ENCODE measurements at places on chromosomes 3 and 15.

DNA sequence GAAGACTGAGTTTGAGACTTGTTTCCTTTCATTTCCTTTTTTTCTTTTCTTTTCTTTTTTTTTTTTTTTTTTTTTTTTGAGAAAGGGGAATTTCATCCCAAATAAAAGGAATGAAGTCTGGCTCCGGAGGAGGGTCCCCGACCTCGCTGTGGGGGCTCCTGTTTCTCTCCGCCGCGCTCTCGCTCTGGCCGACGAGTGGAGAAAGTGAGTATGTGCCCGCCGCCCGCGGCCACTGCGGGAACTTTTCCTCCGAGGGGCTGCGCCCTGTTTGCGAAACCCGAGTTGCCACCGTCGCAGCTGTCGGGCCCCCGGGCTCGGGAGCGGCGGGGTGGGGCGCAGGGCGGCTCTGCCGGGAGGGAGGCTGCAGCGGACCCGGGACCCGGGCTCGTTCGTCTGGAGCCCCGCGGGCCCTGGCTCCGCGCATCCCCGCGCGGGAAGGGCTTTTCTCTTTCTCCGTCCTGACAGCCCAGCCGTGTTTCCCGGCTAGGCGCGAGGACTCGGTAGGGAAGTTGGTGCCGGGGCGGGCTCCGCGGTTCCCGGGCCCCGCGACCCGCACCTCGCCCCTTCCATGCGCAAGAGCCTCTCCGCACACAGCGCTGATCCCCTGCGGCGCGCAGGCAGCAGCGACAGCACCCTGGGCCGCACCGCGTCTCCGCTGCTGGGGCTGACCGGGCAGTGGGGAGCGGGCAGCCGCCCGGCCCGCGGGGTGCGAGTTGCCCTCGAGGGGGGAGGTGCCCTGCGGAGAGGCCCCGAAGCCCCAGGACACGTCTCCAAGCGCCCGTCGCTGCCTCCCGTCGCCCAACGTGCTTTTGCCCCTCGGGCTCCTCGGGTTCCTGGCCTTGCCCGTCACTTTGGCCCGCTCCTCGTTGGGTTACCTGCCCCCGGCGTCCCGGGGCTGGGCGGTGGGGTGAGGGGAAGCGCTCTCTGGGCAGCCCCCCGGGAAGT is 1.4 kb downstream of the IGF1R start:
- peak; percentile 38 for DNase-seq

- no peak for DNase-seq
Measured at GRCh38 chr15:53576841-53577240, 182.6 kb downstream of the WDR72 start.

GRCh38 chr3:98644168-98644567 is 50.8 kb upstream of the CPOX start:
- no peak for DNase-seq

DNA sequence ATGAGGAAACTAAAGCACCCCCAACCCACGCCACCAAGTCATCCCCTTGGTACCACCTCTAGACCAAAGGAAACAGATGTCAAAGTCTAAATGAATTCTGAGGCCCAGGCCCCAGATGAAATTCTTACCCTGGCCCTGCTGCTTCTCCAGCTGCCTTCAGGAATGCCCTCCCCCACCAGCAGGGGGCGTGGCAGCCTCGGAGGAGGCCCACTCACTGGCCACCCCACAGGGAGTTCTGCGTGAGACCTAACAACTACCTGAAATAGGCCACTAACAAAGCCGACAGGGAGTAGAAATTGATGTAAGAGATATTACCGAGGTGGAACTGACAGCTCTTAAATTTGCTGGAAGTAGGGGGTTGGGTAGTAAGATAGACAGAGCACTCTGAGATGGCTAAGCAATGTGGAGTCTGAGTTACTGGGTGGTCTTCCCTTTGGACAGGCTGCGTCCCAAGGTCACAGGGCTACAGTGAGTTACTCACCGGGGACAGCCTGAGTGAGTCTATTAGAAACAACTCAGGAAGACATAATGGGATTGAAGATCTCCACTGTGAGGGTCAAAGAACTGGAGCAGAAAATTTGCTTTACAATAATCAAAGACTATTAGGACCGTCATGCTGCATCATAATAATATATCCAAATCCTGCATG is 240.7 kb downstream of the SHOX2 start:
- DNase-seq = peak; percentile 16

GRCh38 chr3:138717348-138717747 is 108.8 kb downstream of the FAIM start:
- no peak for DNase-seq

GRCh38 chr3:58317811-58318210 is 11.5 kb downstream of the HTD2 start:
- no peak for DNase-seq

GRCh38 chr3:6862041-6862879 is 1.3 kb downstream of the GRM7 start:
- DNase-seq = no peak

- DNase-seq = no peak
Measured at GRCh38 chr3:194161131-194162045, 25.4 kb downstream of the HES1 start.

- DNase-seq = no peak
Measured at GRCh38 chr3:9787714-9788113, 4.6 kb downstream of the TADA3 start.

GRCh38 chr15:47872869-47873432 is 155.6 kb downstream of the SEMA6D start:
- no peak for DNase-seq

DNA sequence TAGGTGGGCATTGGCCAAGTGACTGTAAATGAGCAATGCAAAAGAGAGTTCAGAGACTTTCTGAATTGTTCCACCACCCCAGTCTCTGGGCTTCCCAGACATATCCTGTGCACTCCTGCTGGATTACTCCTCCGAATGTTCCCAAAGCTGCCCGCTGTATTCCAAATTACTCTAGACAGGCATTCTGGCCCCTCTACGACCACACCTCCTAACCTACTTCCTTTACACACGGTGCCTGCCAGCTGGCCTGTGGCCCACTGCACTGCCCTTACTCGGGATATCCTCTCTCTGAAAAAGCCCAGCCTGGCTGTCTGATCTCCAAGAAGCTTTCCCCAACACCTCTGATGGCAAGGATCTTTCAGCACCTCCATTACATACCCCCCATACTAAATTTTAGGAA is 66.6 kb downstream of the DUT start:
- DNase-seq = no peak

DNA sequence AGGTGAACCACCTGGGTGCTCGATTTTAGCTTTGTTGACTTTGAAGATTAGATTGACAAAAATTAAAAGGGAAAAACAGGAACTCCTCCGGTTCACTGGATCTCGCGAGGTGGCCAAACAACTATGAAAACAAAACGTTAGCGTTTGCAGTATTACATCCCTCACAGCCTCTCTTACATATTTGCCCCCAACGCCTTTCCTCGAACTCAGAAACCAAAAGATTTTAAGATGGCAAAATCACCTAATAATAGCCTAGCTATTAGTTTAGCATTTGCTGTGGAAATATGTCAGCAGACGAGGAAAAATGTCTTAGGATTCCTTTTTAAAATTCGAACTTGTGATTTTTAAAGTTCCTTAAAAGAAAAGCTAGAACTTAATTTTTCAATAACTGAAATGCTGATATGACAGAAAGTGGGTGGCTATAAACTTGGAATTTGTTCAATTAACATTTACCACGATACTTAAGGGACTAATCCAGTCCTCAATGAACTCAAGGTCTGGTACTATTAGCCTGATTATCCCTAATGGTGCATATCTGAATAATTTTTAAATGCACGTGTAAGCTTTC is 491 bp upstream of the SENP7 start:
- DNase-seq = no peak

DNA sequence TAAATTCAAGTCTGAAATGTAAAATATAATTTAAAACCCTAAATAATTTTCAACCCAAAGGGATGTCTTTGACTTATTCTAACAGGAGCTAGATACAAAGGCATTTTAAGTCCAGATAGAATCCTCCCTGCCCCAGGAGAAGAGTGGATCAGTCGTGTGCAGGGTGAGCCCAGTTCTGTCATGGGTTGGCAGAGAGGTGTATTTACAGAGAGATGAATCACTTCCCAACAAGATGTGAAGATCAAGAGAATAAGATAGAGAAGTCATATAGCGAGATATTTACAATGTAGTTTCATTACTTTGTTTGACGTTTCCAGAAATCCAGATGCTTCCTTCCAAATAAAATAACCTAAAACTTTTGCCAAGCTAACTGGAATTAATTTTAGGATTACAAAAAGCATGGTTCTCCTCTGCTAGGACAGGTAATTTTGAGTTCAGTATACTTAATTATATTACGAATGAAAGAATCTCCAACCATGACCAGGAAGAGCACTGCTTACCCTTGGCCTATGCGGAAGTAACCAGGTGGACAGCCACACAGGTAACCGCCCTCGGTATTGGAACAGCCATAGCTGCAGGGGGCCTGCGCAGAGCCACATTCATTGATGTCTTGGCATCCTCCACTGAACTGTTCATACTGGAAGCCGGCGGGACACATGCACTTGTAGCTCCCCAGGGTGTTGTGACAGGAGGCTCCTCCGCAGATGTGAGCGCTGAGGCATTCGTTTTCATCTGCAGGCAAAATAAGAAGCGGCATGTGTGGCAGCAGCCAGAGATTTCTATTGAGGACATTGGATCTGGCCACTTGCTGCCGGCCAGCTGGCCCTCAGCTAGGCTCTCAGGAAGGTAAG is 84.0 kb downstream of the DUT start:
- DNase-seq = no peak

- no peak for DNase-seq
Measured at GRCh38 chr3:187188931-187189330, 8.4 kb upstream of the RTP1 start.

Measured in Caki2 (cell line).